ENCODE measurements at places on chromosomes 11 and 22.

DNA sequence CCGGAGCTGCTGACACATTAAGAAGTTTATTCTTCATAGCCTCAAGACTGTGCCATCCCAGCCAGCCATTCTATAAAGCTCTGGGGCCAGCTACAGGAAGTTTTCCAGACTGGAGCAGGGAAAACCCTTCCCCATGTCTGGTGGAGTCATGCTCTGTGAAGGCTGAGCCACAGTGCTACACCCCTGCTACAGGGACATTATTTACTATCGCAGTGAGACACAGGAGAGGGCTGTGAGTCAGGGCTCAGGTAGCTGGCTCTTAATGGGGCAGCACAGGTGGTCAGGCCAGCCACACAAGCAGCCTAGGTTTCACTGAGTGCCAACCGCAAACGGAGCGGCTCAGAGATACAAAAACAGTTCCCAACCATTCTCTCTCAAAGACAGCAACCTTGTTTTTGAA lies 12.1 kb downstream of the HPS4 start:
- peak; percentile 79 for DNase-seq

- no peak for DNase-seq
Measured at GRCh38 chr22:41366323-41367029, 15.3 kb upstream of the TEF start.

DNA sequence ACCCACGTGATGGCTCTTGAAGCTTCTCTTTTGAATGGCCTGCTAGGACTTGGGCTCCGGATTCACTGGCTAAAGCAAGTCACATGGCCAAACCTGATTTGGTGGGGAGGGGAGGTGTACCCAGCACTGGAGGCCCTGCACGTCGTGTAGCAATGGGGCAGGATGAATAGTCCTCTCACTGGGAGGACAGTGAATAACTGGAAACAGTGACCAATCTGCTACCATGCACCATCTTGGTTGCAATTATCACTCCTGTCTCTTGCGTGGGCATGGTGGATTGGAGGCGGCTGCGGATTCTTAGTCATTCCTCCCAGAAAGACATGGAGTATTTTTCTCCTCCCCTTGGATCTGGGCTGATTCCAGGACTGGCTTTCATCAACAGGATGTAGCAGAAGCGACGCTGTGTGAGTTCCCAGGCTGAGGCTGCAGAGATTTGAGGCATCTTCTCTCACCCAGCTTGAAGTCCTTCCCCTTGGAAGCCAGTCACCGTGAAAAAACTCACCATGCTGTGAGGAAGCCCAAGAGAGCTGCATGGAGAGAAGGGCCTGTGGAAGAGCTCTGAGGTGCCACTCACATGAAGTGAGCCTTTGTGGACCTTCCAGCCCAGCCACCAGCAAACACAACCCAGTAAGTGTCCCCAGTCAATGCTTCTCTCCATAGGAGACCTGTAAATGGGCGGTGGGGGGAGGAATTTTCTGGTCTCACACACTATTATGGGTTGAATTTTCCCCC lies 70.4 kb downstream of the IGLL1 start:
- DNase-seq: peak; percentile 83

DNA sequence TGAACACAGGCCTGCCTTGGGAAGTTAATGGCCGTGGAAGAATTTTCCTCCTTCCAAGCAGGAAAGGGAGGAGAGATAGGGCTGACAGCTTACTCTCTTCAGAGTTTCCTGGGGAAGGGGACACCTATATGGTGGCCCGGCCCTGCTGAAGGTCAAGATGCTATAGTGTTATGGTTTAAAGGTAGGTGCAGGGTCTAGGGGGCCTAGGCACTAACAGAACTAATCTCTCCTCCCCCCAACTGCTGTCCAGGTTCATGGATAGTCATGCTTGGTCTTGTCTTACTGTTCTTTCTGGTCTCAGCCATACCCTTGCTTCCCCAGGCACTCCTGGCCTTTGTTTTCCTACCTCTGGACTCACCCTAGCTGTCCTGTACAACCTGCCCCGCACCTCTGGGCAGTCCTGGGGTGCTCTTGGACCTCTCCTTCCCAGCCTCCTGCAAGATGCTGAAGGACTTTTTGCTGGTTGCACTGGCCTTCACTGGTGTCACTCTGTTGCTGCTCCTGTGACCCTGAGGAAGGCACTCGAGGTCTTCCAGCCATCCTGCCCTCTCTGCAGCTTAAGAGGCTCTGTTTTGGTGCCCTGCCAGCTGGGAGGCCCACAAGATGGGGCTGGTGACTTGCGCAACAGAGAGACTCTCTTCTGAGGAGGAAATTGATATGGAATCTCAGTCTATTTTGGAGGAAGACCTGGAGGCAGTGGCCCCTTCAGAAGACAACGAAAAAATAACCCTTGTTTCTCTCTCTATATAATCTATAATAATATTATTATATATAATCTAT lies 17.9 kb downstream of the SEC14L3 start:
- no peak for DNase-seq

DNA sequence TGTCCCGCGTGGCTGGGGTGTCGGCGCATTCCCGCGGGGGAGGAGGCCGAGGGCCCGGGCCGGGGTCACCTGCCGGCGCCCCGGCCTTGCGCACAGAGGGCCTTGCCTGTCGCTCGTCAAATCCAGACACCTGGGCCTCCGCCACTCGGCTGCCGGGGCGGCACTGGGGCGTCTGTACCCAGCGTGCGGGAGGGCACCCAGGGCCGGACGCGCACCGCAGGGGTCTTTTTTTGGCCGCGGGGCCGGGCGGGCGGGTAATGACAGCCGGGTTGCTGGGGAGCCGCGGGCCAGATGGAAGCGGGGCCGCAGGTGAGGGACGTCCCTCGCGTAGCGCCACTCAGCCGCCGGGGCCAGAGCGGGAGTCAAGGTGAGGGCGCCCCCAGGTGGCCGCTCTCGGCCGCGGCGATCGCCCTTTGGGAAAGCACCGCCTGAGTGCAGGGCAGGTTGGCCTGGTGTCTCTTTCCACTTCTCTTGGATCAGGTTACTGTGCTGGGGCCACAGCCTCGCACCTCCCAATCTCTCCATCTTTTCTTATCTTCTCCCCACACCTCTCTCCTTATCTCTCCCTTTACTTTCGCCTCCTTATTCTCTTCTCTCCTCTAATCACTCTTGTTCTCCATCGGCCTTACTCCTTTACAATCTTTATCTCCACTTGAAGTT lies 3.5 kb downstream of the PHLDB1 start:
- DNase-seq: peak; percentile 51

DNA sequence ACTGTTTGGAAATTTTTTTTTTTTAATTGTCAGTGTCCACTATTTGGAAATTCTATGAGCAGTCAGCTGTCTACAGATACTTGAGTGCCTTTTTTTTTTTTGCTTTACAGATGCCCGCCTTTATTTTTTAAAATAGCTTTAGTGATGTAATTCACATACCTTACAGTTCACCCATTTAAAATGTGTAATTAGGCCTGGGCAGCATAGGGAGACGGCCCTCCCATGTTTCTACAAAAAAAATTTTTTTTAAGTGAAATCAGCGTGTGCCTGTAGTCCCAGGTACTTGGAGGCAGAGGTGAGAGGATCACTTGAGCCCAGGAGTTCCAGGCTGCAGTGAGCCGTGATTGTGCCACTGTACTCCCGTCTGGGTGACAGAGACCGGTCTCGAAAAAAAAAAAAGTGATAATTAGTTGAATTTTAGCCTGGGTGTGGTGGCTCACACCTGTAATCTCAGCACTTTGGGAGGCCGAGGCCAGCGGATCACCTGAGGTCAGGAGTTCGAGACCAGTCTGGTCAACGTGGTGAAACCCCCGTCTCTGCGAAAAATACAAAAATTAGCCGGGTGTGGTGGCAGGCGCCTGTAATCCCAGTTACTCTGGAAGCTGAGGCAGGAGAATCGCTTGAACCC lies 1.5 kb downstream of the ZNF143 start:
- no peak for DNase-seq

GRCh38 chr11:88179971-88180629 lies 4.9 kb upstream of the RAB38 start:
- DNase-seq: peak; percentile 27

DNA sequence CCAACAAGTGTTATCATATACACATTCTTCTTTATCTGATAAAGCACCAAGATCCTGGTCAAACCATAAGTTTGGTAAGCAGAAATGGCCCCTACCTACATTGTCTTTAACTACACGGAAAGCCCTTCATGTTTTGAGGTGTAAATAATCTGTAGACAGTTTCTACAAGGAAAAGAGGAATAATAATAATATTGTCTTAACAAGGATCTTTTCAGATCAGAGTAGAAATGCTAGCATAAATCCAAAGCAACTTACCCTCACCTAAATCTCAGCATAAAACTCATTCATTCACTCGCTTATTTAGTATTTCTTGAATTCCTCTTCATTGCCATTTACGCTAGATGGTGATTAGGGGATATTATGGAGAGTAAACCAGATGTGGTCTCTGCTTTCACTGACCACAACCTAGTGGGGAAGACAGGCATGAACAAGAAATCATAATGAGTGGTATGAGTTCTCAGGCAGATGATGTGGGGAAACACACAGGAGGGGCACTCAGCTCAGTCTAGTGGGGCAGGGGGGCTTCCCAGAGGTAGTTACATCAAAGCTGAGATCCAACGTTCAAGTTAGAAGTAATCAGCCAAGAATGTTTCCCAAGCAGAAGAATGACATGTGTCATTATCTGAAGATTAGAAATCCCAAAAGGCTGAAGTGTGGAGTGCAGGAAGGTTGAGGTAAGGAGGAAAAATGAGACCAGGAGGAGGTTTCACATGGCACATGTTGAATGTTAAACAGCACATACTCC lies 65.4 kb upstream of the ZC3H12C start:
- DNase-seq: no peak

GRCh38 chr11:18720091-18720807 lies 5.7 kb downstream of the IGSF22 start:
- peak; percentile 22 for DNase-seq

DNA sequence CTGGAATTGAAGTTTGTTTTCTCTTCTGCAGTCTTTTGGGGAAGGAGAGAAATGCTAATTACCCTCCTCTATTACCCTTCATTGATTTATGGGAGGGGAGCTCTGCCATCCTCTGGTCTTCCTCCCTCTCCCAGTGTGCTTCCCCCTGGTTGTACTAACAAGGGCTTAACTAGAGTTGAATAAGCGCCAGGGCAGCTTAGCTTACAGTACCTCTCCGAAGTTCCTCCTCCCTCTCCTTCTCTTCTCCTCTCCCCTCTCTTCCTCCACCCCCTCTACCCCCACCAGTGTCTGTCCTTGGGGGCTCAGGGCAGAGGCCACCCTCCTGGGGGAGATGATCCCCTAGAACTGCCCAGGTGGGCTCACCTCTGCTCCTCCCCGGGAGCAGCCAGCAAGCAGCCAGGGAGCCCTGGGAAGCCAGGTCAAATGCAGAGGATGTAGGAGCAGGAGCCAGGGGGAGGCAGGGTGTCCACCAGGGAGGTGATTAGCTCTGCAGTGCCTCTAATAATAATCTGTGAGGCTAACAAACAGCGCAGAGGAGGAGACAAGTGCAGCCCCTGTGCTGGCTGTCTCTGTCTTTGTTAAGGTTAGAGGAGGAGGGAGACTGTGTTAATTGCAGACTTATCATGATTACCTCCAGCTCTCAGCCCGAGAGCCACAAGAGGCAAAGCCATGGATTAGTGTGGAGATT lies 191.6 kb upstream of the CADM1 start:
- no peak for DNase-seq

DNA sequence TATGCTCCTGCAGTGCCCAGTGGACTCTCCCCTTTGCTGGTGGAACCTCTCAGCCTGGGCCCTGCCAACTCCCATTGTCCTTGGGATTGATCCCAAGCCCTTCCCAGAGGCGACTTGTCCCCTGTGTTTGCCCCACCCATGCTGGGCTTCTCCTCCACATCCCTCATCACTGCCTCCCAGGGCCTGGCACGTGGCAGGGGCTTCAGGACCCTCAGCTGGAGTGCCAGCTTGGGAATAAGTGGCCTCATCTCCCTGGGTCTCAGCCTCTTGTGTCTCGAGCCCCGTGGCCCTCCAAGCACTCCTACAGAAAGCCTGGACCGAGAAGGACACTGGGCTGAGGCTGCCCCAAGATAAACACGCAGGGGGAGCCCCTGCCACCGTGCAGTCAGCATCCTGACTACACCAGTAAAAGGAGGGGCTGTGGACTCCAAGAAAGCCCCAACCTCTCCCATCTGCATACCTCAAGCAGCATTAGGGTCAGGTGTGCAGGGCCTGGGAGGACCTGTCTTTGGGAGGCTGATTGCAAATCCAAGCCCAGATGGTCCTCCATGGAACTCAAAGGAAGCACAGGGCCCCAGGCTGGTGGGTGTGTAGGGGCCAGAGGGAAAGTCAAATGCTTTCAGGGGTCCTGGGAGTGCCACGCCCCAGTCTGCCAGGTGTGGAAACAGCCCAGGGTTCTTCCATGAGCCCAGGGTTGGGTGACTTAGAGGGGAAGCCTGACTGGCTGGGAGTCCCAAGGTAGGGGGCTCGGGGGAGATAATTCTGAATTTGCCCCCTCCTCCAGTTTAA lies 9.5 kb upstream of the GNAZ start:
- DNase-seq: no peak

DNA sequence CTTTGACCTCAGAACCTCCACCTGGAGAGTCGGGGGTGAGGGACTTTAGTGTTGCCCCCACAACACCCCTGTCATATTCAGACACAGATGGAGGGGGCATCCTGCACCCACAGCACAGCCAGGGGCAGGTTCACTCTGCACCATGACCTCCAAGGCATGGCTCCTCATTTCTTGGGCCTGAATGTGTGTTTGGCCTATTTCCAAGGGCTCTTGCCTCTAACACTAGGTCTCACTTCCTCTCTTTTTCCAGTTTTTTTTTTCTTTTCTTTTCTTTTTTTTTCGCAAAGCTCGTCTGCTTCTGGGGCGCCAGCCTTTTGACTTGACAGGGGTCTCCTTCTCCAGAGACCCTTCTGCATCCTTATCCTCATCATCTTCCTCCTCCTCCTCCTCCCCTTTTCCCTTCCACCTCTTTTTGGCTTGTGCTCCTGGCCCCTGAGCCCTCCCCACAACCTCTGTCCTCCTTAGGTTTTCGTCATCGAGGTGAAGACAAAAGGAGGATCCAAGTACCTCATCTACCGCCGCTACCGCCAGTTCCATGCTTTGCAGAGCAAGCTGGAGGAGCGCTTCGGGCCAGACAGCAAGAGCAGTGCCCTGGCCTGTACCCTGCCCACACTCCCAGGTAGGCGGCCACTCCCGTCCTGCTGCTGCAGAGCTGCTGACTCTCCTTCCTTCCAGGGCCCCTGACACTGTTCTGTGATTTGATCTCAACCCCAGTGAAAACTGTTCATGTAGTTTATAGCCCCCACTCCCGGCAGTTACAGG lies 3.8 kb downstream of the NCF4 start:
- DNase-seq: no peak

- DNase-seq: no peak
Measured at GRCh38 chr11:134530636-134531326, 118.7 kb upstream of the B3GAT1 start.

- no peak for DNase-seq
Measured at GRCh38 chr11:1450949-1451710, 35.4 kb downstream of the MOB2 start.
